ENCODE measurements at places on chromosomes 5 and 9. TPM values are rescaled to one million over a fixed set of nuclear protein-coding genes. Genes with fewer than 3 reads are reported as not detected.

DNA sequence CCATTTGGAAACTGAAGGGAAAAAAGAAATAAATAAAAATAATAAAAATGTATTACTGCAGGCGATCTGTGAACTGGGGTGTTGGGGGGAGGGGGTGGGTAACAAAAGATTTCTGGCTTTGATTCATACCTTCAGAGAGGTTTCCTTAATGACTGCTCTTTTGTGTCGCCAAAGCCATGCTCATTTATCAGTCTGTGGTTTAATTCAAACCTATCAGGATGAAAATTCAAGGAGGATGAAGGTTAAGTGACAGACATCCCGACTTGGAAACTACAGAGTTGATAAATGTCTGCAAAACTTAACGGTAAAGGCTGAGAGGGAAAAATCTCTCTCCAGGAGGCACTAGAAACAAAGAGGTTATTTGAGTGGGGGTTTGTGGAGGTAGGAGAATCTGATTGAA, 278.2 kb downstream of the PSAT1 start:
- DNase-seq = no peak

GRCh38 chr5:7220156-7220555, 175.8 kb upstream of the ADCY2 start:
- no peak for DNase-seq

DNA sequence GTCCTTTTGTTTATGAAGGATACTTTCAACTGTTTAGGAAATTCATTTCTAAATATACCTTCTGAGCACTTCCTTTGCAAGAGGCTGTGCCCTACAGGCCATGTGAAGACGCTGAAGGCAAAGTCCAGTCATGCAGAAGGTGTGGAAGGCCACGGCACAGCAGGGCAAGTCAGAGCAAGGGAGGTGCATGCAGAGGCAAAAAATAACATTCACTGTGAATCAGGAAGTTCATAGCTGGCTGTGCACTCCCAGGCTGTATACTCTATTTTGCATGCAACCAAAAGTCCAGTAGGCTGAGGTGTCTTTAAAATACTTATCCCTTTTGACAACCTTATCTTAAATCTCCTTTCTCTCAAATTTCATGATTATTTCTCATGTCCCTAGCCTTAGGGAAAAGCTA, 50.3 kb downstream of the GNAQ start:
- DNase-seq = no peak

DNA sequence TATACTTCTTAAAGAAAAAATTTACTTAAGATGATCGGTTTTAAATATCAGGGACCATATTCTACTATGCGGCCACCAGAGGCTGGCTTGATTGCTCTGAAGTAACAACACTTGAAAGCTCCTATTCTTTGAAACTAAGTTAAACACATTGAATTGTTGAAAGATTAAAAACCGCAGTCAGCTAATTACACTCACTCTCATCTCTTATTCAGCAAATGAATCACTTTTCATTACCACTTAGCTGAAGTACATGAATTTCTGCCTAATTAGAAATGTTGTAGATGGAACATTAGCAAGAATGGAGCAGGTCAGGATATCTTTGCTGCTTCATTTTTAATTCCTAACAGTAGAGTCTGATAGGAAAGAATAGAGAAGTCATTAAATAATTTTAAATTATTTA, 42.3 kb downstream of the LSM11 start:
- DNase-seq = no peak

GRCh38 chr5:41598011-41598410, 87.6 kb upstream of the PLCXD3 start:
- DNase-seq = no peak

DNA sequence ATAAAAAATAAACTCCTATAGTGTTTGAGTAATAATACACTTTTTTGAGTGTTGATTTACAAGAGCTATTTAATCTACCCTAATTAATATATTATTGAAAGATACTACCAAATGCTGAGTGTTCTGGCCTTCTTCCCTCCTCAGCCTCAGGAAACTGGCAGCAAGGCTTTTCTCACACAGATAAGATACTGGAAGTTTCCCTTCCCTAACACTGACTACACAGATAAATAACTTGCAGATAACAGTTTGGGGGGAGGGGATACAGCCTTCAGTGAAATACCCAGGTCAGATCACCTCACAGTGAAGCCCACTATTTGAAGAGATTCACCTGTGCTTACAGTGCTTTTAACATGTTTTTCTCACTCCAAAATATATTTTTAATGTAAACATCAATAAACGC, 1.6 kb upstream of the NIPSNAP3A start:
- no peak for DNase-seq

DNA sequence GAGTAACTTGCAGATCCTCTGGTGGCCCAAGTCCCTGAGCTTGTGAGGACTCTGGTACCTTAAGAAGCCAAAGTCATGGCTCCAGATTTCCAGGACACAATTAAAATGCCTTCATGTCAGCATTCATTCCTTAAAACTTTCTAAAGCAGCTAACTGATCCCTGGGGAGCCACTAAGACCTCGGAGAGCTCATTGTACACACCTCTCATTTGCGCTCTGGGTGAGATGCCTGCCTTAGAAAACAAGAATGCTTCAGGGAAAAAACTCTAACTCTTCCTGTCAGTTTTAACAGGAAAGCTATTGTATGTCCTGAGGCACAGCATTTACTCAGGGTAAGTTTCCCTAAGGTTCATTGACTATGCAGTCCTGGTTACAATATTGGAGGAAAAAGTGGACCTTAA, 285.0 kb downstream of the EFNA5 start:
- no peak for DNase-seq

- DNase-seq = peak; percentile 85
These were observed 26.1 kb upstream of the IL7R start for GRCh38 chr5:35830587-35830986.

GRCh38 chr9:133349965-133350616, 2.1 kb downstream of the RPL7A start:
- DNase-seq = no peak

GPR150 gene
- 2.4 TPM for total RNA-seq

CATSPER3 gene
- 0.94 TPM for total RNA-seq

IL3 gene
- not detected for total RNA-seq

ANKRD20A1 gene
- 1.6 TPM for total RNA-seq

LRRC70 gene
- total RNA-seq = 0.83 TPM

PTGS1 gene
- 0.28 TPM for total RNA-seq
